GM13976 (cell line): ENCODE measurements at places on chromosomes 7 and 10.

GRCh38 chr10:92342796-92343195 lies 51.8 kb downstream of the MARCHF5 start:
- DNase-seq = no peak

DNA sequence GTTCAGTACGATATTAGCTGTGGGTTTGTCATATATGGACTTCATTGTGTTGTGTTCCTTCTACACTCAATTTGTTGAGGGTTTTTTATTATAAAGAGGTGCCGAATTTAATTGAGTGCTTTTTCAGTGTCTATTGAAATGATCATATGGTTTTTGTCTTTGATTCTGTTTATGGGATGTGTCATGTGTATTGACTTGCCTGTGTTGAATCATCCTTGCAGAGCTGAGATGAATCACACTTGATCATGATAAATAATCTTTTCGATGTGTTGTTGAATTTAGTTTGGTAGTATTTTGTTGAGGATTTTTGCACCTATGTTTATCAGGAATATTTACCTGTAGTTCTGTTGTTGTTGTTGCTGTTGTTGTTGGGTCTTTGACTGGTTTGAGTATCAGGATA lies 39.8 kb downstream of the ATOH7 start:
- no peak for DNase-seq

DNA sequence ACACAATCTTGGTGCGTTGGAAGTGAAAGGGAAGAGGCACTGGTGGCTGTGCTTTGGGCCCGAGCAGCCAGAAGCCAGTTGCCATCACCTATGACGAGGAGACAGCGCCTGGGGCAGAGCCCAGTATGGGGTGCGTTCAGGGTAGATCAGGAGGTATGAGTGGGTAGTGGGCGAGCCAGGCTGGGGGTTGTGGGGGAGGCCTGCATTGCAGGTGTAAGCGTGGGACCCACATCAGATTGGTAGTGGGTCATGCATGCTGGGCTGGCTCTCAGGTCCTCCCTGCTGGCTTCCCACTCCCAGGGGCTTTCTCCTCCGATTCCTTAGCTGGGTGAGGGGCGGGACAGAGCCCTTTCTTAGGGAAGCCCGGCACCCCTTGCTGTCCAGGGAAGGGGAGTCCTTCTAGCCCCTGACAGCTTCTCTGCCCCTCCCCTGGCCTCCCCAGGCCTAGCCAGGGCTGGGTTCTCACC lies 445 bp upstream of the PVRIG start:
- no peak for DNase-seq

- no peak for DNase-seq
These were observed 55.8 kb downstream of the PARD3 start for GRCh38 chr10:34759161-34759836.

DNA sequence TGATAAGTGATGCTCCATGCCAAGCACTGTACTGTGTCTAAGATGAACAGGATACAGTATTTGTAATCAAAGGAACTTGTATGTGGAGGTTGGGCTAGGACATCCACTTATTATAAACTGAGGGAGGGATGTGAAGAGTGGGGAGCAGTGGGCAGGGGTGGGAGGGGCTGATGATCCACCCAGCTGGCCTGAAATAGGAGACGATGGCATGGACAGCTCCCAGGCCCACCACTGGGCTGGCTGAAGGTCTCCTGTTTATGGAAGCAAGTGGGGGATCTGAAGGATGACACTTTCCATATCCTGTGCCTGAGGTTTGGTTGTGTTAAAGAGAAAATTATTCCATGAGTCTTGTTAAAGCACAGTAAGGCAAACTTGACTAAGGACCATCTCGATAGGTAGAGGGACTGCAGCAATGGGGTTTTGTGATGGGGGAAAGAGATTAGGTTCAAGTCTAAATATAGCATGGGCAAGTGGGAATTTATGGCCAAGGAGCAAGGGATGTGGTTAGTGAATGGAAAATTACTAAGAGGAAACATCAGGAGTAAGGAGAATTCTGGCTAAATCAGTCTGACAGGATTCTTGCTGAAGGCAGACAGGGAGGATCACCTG lies 124.6 kb downstream of the CCNY start:
- no peak for DNase-seq

DNA sequence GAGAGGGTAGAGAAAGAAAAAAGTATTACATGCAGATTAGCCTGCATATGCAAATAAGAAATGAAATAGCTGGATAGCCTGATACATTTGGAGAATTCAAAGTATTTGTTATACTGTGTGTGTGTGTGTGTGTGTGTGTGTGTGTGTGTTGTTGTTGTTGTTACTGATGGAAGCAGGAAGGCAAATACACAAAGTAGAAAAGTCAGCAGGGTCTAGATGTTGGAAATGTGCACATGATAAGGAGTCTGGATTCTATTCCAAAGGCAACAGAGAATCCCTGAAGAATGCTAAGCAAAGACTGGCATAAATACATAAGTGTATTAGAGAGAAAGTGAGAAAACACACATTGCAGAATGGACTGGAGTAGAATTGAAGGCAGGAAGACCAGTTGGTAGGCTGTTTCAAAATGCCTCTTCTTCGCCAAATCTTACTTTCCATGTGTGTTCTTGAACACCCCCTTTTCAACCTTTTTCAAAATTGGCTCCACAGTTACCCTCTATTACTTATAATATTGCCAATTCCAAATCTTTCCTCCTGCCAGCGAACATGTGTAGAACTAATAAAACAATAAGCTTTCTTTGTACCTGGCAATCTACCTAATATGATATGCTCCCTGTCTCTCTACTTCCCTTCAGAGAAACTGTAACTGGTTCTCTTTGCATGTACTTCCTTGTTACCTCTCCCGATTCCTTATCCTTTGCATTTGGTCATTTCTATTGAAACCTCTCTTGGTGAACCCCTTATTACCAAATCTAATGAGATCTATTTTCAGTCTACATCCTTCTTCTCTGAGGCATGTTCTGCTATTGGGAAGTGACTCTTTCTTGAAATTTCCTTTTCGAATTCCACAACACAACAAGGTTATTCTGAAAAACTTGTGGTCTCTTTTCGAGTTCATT lies 6.2 kb downstream of the CPED1 start:
- no peak for DNase-seq

DNA sequence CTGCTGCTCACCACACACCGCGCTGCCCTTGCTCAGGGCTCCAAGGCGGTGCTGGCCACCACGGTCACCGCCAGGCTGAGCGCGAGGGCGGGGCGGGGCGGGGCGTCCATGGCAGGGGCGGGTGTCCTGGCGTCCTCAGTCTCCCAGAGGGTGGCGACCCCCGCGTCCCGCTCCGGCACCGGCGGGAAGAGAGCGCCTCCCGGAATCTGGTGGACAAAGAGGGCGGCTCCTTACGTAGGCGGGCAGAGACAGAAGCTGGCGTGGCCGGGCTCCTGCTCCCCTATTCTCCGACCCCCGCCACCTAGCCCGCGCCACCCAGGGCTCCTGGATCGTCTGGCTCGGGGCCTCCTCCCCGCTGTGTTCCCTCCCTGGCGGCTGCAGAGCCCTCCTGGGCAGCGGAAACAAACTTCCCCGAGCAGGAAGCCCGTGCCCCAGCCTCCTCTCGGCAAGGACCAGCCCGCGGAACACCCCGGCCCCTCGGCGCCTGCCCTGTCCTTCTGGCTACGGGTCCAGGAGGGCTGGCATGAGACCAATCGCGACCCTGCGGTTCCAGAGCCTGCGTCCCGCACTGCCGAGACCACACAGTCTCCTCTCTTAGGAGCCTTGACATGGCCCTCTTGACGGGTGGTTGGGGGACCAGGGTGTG lies 133.8 kb upstream of the ZNF92 start:
- no peak for DNase-seq

DNA sequence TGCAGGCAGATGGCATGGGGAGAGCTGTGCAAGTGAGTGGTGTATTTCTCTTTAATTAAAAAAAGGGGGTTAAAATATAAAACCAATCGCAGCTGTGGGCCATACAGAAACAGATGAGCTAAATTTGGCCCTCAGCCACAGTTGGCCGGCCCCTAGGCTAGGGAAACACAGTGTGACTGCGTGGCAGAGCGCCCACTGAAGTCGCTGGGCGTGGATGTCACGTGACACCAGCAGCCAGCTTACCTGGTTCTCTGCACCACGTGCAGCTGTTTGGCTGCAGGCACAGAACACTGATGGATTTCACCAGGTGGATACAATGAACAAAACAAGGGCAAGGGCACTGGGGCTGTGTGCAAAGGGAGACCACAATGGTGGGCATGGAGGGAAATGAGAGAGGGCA lies 119.3 kb upstream of the ZNF746 start:
- DNase-seq = no peak

- no peak for DNase-seq
These were observed 151.0 kb upstream of the NEBL start for GRCh38 chr10:21048068-21048467.

DNA sequence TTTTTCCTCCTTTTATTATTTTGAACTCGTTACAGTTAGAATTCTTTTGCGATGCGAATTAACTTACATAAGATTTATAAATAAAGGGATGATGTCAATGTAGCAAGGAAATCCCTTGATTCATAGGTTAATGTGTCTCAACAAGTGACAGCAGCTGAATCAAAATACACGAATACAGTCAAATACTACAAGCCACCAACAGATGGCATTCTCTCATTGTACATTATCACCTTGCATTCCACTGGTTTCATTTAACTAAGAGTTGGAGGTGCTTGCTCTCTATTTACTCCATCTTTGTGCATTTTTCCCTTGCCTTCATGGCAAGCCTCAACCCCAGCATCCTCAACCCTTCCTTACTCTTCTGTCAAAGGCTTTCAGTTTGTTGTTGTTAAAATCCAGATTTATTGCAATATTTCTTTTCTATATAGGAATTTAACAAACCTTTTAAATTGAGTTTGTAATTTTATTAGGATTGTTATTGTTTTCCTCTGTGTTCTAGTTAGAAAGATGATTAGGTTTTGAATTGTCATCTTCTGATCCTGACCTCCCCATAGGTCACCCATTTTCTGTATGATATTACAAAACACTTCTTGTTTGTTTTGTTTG lies 78.3 kb downstream of the SLC25A40 start:
- peak; percentile 50 for DNase-seq

GRCh38 chr7:114889646-114890285 lies 32.1 kb upstream of the MDFIC start:
- peak; percentile 8 for DNase-seq

GRCh38 chr7:140972876-140973829 lies 41.6 kb downstream of the MRPS33 start:
- no peak for DNase-seq

DNA sequence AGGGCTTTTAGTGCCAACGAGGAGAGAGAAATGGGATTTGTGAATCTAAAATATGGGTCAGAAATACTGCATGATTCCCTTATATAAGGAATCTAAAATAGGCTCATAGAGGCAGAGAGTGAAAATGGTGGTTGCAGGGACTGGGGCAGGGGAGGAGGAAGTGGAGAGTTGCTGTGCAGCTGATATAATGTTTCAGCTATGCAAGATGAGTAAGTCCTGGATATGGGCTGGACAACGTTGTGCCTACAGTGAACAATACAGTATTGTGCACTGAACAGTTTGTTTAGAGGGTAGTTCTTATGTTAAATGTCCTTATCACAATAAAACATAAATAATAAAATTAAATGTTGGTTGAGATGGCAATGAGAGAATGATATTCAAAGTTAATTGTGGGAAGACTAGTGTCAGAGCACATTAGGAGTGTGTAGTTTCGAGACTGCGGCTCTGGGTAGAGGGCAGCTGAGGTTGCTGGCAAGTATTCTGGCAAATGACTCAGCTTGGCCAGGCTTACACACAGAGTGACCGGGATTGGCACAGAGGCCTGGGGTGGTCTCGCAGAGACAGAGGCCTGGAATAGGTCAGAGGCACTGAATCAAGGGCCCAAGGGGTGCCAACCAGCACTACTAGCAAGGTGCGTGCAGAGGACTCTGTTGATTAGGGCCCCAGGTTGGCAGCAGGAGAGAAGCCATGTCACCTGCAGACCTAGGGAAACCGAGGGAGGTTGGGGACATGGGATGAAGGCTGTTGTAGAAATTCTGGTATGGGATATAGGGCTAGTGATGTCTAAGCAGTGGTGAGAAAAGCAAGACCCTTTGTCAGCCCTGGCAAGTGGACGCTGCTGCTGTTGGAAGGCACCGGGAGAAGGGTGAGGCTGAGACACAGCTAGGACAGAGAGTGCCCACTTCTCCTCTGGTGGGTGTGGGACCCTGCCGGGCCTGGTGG lies 2.8 kb upstream of the DEPP1 start:
- DNase-seq = peak; percentile 67

DNA sequence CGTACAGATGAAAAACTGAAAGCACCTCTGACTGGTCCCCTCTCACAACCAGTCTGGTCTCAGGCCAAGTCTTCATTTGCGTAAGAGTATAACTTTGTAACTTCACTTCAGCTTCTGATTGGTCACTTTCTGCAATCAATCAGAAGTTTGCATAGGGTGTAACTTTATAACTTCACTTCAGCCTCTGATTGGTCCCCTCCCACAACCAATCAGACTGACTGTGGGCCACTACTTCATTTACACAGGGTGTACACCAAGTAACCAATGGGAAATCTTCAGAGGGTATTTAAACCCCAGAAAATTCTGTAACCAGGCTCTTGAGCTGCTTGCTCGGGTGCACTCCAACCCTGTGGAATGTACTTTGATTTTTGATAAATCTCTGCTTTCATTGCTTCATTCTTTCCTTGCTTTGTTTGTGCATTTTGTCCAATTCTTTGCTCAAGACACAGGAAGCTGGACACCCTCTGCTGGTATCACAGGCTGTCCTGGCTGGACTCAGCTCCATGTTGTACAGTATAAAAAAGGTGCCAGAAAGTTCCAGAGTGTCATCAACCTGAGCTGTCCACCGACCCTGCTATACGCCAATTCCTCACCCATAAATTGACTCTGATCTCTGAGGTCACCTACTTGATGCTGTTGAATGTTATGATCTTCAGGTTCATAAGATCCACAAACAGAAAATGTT lies 74.5 kb downstream of the COBL start:
- no peak for DNase-seq

- no peak for DNase-seq
These were observed 1.2 kb downstream of the GET4 start for GRCh38 chr7:877312-878232.

GRCh38 chr7:98669329-98670000 lies 52.4 kb downstream of the NPTX2 start:
- DNase-seq = no peak

- DNase-seq = no peak
These were observed 92.4 kb upstream of the PPP2R2D start for GRCh38 chr10:131808370-131808930.

- no peak for DNase-seq
These were observed 6.8 kb downstream of the GNGT1 start for GRCh38 chr7:93913197-93913596.

GRCh38 chr10:100024748-100025147 lies 15.0 kb upstream of the DNMBP start:
- no peak for DNase-seq
